ENCODE measurements at places on chromosomes 7 and 10.
A peak's percentile ranks its signal among the peaks of the same experiment; 100 is the strongest.

- DNase-seq: no peak
These were observed 56.3 kb downstream of the CCNY start for GRCh38 chr10:35392482-35393228.

GRCh38 chr7:130371046-130371445 lies 9.2 kb upstream of the CPA1 start:
- no peak for DNase-seq

- no peak for DNase-seq
These were observed 47.6 kb downstream of the STEAP1B start for GRCh38 chr7:22452142-22452959.

DNA sequence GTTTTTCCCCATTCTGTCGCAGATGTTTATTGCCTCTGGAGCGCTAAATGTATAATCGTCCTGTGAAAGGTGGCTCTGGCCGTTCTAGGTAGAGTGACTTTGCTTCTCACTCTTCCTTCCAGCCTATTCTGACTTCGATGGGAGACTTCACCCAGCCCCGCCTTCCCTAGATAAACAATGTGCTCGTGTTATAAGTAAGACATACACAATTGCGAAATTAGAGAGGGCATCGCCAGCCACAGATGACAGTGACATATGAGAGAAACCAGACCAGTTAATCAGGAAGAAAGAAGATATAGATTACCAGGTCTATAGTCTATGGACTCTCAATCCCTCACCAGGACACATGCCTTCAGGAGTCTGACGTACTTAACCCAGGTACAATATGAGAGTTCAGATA lies 1050.5 kb upstream of the AUTS2 start:
- DNase-seq: no peak

- DNase-seq: no peak
These were observed 40.9 kb downstream of the ITIH5 start for GRCh38 chr10:7625836-7626235.

DNA sequence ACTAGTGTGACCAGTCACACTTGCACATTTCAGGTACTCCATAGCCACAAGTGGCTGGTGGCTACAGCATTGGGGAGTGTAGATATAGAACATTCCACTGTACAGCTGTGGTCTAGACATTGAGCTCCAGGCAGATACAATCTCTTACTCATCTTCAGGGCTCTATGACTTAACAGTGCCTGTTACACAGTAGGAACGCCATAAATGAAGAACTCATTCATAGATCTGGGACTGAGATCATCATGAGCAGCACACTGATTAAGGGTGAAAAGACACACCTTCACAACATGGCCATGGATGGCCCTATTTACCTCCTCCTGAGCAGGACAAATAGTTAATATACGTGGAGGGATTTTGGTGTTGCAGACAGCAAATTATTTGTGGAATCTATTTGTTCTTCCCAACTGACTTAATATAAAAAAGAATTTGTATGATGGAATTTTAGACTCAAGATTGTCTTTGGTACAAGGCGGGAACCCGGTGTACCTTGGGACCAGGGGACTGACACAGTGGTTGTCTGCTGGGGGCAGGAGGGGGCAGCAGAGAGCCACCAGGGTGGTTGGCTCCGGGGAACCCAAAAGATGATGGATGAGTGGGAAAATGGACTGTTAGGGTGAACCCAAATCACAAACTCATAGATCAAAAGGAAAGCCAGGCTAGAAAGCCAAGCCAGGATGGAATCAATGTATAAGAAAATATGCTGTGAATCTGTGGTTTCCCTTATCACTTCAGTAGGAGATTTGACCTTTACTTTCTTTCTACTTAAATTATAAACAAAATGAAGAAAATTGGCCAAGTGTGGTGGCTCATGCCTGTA lies 24.3 kb upstream of the CPA2 start:
- peak; percentile 32 for DNase-seq
